Astrocyte (in vitro differentiated cells and primary cell): ENCODE measurements at places on chromosomes 5 and 9.

DNA sequence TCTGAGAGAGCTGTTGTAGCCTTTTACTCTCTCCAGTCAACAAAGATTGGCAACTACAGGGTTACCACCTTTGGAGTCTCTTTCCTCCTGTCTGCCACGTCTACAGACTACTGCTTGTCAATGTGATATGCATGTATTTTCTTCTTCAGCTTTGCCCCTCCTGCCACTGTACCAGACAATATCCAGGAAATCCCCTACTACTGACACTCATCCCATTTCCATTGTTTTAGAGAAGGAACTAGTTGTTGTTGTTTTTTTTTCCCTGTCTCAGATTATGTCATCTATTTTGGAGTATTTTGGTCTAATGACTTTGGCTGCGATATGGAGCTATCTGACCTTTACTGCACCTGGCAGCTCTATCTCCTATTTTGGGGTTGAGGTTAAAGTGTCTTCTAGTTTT, 50.1 kb upstream of the MACIR start:
- no peak for DNase-seq

- no peak for DNase-seq
Observed at GRCh38 chr5:143693651-143694252, 118.2 kb upstream of the HMHB1 start.

- no peak for DNase-seq
Observed at GRCh38 chr5:172852490-172853354, 18.7 kb downstream of the ERGIC1 start.

DNA sequence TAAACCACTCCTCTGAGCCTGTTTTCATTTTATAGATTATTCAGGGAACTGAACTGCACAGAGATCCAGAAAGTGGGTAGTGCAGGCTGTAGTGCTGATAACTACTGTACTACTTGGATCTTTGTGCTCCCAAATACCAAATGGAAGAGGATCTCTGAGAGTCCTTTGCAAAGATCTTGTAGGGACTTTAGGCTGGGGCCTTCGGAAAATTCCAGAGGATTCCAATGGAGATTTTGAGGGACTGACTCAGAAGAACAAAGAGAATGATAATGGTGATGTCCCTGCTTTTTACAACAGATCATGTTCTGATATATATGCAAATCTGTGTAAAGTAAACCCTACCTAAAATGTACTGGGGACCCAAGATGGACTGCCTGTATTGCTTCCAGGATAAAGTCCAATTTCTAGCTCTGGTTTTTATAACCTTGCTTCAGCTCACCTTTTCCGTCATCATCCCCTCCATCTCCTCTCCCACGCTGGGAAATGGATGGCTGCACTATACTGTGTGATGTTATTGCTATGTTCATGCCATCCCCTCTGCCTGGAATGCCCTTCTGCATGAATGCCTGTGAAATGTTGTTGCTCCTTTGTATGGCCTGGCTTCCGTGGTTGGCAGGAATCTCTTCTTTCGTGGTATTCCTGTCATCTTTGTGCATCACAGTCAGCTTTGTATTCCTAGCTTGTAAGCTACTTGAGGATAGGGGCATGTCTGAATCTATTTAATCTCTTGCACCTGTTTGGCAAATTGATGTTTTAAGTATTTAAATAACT, 9.7 kb upstream of the PSMD5 start:
- DNase-seq: peak; percentile 59

GRCh38 chr9:23596913-23597634, 229.0 kb downstream of the ELAVL2 start:
- no peak for DNase-seq

DNA sequence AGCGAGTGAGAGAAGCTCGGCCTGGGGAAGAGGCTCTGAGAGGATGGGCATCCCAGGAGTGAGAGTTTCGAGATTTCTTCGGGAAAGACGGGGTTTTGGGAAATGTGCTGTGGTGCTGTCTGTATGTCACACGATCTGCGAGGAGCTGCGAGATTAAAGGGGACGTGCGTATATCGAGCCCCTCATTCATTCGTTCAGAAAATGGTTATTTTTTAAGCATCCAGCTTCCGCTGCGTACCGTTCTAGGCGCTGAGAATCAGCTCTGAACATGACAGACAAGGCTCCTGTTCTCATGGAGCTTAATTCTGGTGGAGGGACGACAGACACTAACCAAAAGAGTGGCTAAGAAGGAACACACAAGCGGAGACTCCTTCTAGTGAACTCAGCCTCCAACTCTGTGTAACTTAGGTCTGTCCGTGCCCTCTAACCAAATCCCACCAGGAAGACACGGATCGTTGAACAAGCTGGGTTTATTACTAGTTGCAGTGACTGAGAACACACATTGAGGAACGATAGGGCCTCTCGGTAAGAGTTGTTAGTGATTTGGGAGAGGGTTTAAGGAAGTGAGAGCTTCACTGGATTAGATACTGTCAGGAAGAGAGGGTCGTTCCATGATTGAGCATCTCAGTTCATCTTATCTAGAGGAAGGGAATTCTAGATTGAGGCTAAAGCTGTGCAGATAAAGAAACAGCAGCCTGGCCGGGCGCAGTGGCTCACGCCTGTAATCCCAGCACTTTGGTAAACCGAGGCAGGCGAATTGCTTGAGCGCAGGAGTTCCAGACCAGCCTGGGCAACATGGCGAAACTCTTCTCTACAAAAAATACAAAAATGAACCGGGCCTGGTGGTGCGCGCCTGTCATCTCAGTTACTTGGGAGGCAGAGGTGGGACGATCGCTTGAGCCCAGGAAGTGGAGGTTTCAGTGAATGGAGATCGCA, 1.0 kb upstream of the FBXW11 start:
- peak; percentile 17 for DNase-seq

GRCh38 chr9:26955921-26956859, at the start of gene IFT74:
TSS of gene IFT74 (plus strand) at chr9:26956412. CDS start at chr9:26961968, 5,556 bp downstream.
- peak; percentile 95 for DNase-seq

DNA sequence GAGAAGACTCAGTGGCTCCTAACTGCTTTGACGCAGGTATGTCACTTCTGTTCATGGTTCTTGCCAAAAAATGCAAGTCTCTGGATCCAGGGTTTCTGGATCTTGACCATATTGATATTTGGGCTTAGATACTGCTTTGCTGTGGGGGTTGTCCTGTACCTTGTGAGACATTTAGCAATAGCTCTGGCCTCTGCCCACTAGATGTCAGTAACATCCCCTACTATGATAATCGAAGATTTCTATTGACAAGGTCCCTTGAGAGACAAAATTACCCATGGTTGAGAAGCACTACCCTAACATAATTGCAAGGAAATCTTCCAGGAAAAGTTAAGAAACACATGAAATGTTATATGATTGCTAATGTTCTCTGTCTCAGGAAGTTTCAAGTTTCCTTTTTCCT, 285.4 kb downstream of the TMEM232 start:
- DNase-seq: peak; percentile 18

GRCh38 chr5:37931541-37931940, 91.7 kb upstream of the GDNF start:
- DNase-seq: no peak

DNA sequence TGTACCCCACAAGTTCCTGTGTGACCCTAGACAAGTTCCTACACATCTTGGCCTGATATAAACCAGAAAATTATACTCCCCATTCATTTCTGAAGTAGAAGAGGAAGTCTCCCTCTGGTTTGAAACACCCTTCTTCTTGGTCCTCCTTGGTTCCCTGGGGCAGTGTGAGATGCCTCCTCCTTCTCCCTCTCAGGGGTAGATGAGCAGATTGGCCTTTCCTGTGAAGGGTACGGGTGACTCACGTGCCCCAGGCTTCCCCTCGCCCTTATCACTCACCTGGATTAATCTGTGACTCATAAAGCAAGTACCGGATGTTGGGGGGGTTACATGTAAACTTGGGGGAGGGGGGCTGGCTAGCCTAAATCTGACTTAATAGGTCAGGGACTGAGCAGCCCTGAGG, 11.1 kb upstream of the AQP3 start:
- DNase-seq: peak; percentile 25

DNA sequence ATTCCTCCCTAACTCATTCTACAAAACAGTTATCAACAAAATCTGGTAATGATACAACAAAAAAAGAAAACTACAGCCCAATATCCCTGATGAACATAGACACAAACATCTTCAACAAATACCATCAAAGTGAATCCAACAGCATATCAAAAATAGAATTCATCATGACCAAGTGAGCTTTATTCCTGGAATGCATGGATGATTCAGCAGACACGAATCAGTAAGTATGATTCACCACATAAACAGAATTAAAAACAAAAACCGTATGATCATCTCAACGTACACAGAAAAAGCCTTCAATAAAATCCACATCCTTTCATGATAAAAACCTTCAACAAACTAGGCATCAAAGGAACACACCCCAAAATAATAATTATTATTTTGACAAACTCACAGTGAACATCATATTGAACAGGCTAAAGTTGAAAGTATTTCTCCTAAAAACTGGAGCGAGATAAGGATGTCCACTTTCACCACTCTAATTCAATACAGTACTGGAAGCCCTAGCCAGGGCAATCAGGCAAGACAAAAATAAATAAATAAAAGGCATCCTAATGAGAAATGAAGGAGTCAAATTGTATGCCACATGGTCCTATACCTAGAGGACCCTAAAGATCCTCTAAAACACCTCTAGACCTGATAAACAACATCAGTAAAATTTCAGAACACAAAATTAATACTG, 305.1 kb upstream of the RGMB start:
- peak; percentile 92 for DNase-seq

GRCh38 chr5:34998058-34998789, 49.5 kb downstream of the AGXT2 start:
- peak; percentile 53 for DNase-seq

GRCh38 chr5:74420220-74420619, 220.3 kb downstream of the ENC1 start:
- DNase-seq: no peak

DNA sequence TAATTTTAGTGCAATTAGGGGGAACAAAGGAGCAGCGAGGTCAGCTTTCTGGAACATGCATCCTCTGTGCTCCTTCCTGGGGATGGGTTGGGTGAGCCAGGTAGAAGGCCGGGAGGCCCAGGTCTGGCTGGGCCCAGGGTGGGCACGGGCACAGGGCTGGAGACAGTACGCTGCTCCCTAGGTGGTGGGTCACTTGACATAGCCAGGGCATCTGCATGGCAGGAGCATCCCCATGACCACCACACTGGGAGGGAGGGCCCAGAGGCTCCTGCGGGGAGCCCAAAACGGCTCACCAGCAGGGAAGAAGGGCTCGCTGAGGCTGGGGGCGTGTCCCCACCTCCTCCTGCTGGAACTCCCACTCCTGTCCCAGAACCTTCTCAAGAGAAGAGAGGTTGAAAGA, 216.8 kb downstream of the NXNL2 start:
- no peak for DNase-seq
